ENCODE measurements at places on chromosomes 4 and X.

DNA sequence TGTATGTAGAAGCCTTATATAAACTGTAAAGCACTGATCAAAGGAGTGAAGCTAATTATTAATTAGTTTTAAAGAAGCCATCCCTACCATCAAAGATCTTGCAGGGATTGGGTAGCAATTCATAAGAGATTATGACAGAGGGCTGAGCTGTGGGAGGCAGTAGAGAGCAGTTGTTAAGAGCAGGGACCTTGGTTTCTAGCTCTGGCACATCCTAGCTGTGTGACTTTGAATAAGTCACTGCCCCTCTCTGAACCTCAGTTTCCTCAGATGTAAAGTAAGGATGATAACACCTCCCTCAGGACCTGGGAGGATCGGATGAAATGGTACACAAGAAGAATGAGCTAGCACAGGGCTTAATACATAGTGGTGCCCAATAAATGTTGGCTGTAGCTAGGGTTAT lies 45.4 kb downstream of the APLN start:
- no peaks in the 10 kb centered on the region for H3K36me3 ChIP-seq
- H3K27me3 ChIP-seq, result no peaks in the 10 kb centered on the region
- no peak overlapping the region for H3K4me3 ChIP-seq
- no peaks in the 10 kb centered on the region for H3K4me1 ChIP-seq
- no peak for DNase-seq

- H3K4me3 ChIP-seq, result no peak overlapping the region
- no peak for DNase-seq
- no peaks in the 10 kb centered on the region for H3K36me3 ChIP-seq
Measured at GRCh38 chrX:4382273-4382672, 668.8 kb upstream of the PRKX start.

DNA sequence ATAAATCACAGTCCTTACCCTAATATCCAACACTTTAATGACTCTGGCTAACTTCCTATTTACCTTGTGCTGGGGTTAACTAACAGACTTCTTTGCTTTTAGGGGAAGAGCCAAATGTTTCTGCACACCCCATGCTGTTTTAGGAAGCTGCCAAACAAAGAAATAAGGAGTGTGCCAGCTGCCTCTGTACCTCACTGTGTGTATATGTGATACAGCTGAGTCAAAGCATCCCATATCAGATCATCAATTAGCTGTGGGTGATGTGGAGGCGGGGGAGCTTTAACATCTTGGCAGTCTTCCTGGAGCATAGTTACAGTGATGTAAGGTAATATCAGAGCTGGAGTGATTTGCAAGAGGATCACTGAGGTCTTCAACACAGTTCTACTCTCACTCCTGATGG lies 95.4 kb downstream of the COL25A1 start:
- H3K36me3 ChIP-seq, result no peaks in the 10 kb centered on the region
- H3K4me3 ChIP-seq, result no peak overlapping the region
- H3K27ac ChIP-seq, result no peak overlapping the region
- DNase-seq, result no peak

DNA sequence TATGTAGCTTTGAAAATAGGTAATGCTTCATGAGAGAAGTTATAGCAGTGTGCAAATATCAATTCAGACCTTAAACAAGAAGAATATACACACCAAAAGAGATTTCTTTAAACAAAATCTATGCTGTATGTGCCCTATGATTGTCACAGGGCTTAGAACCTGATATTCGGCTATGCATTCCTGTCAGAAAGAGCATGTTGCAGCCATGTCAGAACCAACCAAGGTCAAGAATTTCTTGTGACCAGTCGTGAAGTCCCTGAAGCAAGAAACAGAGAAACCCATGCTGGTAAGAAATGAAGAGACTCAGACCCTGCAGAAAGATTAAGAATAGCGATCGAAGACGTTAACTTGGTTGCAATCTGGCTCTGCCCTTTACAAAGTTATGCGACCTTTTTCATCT lies 210.3 kb upstream of the SPIN4 start:
- H3K4me3 ChIP-seq, result peak overlapping the region; percentile 74
- DNase-seq, result no peak
- no peaks in the 10 kb centered on the region for H3K36me3 ChIP-seq
- H3K27ac ChIP-seq, result peak overlapping the region; percentile 74
- peaks cover 6% of the 10 kb centered on the region for H3K4me1 ChIP-seq
- no peaks in the 10 kb centered on the region for H3K27me3 ChIP-seq

DNA sequence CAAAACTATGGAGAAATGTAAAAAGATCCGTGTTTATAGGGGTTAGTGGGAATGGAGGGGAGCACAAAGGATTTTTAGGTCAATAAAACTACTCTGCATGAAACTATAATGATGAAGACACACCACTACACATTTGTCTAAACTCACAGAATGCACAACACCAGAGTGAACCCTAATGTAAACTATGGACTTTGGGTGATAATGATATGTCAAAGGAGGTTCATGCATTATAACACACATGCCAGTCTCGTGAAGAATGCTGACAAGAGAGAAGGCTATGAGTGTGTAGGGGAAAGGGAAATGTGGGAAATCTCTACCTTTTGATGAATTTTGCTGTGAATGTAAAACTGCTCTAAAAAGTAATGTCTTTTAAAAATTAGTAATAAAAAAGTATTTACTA lies 183.3 kb downstream of the MAB21L2 start:
- no peak overlapping the region for H3K27ac ChIP-seq
- H3K27me3 ChIP-seq, result no peaks in the 10 kb centered on the region
- DNase-seq, result no peak
- no peak overlapping the region for H3K4me3 ChIP-seq

Measured in thoracic aorta (tissue), 2 donors.